MM.1S (cell line): ENCODE measurements at places on chromosomes 2 and 18.

GRCh38 chr2:137769406-137769805 is 194.9 kb upstream of the HNMT start:
- no peak for DNase-seq

DNA sequence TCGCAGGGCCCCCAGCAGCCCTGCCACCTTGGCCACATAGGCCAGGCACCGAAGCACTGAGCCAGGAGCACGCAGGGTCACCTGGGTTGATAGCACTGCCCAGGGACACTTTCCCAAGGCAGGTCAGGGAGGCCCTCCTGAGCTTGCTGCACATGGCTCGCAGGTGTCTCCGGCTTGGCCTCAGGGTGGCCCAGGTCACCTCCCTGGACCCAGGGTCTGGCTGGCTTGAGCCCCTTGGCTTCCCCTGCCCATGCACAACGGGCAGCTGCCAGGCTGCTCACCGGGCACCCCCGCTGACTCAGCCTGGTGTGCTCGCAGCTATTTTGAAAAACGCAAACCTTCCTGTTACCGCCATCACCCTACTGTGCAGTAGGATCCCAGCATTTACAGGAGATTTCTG is 502.3 kb downstream of the EIPR1 start:
- no peak for DNase-seq

- no peak for DNase-seq
These were observed 4.0 kb upstream of the TEX51 start for GRCh38 chr2:126894585-126895182.

- no peak for DNase-seq
These were observed 45.3 kb downstream of the KLHL29 start for GRCh38 chr2:23430263-23430662.

- no peak for DNase-seq
These were observed 7.3 kb upstream of the ZAP70 start for GRCh38 chr2:97706112-97706511.

DNA sequence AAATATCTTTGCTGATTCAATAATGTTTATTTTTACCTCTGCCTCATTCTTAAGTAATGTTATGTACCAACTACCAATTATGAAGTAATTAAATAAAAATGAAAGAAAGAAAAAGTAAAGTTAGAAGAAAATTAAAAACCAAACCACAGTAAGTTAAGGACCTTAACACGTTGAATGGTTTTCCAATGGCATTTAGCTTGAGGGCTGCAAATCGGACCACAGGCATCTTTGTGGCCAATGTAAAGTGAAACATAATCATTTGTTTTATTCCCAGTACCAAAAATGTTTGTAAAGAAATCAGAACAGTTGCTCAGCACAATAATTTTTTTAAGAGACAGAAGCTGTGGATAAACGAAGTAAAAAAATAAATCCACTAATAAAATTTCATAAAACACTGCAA is 1455.5 kb upstream of the ZEB2 start:
- no peak for DNase-seq

DNA sequence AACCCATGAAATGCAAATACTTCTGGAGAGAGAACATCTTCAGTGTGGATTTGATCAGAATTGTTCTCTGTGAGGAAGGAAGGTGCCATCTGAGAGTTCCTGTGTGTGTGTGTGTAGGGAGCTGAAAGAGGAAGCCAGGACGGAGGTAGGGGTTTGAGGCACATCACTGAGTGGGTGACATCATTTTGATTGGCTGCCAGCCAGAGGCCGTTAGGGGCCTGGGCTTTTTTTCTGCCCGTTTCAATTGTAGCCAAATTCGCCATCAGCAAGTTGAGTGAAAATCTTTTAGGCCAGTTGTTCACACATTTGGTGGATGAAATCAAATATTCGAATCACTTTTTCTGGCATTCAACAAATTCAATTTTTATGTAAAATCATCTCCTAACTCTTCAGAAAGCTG is 48.9 kb downstream of the TSN start:
- no peak for DNase-seq

DNA sequence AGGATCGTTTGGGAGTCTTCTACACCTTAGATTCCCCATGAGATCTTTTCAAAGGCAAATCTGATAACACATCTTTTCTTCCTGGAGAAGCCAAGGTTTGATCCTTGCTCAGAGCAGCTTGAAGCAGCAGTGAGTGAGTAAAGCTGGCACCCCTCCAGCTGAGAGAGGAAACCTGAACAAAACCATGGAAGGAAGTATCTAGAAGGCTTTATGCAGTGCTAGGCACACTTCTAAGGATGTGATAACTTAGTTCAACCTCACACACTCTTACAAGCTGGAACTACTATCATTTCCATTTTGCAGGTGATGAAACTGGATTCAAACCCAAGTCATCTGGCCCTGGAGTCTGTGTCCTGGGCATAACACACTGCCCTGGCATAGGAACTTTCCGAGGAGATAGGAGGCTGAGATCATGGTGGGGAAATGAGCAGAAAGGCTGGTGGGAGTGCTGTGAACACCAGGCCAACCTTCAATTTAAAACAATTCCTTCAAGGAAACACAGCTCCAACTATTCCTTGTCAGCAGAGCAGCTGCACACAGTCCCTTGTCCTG is 71.2 kb downstream of the CTAGE1 start:
- DNase-seq: no peak

- no peak for DNase-seq
These were observed 2.2 kb downstream of the MPP4 start for GRCh38 chr2:201696151-201696659.

GRCh38 chr2:135703300-135703699 is 38.4 kb upstream of the UBXN4 start:
- no peak for DNase-seq

DNA sequence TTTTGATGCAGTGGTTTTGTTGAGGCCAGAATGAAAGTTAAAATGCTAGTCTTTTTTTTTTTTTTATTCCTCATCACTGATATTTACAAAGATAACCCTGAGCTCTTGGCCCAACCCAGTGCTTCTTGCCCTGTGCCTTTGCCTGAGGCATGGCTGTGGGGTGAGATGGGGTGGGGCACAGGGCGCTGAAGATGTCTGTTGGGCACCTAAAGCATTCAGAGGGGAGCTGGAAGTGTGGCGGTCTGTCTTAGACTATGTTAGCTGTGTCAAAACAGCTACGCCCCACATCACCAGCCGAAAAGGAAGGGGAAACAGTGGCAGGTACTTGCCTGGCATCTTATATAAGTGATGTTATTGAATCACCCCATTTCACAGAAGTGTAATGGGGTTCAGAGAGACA is 20.7 kb downstream of the TOGARAM2 start:
- no peak for DNase-seq

DNA sequence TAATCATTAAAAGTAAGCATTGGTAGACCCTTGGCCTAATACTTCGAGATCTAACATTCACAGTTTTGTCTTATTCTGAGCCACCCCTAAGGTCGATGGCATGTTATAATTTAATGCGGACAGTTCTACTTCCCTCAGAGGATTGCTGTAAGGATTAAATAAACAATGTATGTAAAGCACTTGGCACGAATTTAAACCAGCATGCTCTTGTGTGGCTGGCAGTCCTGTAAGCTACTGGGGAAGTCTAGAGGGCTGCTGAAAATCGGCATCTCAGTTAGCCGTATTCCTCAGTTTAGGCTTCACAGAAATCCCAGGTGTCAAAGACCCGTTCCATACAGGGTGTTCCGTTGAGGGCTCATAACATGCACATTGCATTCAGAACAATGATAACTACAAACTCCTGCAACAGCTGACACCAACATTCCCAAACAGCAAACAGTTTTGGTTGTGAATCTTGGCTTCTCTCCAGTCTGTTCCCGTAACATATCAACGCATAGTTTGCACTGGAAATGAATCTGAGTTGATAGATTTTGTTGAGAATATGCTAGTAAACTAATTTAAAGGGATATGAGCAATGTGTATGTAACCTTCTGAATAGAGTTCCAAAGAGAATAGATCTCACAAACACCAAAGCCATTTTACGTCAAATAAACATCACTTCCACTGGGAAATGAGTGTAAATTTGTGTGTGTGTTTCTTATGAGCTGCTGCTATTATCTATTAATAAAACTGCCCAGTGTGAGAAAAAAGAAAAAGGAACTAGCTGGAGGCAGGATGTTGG is 52.2 kb upstream of the ACKR3 start:
- DNase-seq: no peak

GRCh38 chr2:111155610-111156009 is 34.9 kb downstream of the BCL2L11 start:
- DNase-seq: no peak

DNA sequence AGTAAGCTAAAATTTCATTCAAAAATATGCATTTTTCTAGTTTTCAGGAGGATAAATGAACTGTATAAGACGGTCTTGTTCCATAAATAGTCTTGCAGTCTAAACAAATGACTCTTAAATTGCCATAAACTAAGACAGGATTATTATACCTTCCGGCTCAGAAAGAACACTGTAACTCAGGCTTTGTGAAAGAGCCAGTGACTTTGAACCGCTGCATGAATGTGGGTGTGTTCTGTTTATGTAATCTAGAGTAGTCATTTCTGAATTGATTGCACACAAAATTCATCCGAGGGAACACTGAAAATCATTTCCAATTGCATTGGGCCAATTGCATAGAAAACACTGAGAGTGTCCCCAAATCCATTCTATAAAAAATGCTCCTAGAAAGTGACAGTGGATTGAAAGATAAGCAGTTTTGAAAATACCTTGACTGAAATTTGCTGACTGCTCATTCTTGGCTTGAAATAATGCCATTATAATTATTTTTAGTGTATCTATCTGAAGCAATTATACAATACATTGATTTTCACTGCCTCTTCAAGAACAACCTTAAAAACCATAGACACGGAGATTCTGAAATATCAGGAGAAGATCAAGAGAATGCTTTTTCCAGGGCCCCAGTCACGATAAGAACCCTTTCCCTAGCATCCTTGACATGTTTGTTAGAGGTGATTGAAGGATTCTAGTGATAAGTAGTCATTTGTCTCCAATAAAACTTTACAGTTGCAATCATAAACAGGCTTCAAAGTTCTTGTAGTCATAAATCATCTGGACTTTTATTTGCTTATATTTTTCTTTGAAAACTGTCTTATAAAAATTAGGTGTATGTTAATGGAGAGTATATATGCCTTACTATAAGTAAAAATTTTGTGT is 55.4 kb downstream of the CNTNAP5 start:
- DNase-seq: no peak

- no peak for DNase-seq
These were observed 198.2 kb upstream of the COPS8 start for GRCh38 chr2:236887531-236887930.

- no peak for DNase-seq
These were observed 367.6 kb downstream of the RND3 start for GRCh38 chr2:150119819-150120218.

DNA sequence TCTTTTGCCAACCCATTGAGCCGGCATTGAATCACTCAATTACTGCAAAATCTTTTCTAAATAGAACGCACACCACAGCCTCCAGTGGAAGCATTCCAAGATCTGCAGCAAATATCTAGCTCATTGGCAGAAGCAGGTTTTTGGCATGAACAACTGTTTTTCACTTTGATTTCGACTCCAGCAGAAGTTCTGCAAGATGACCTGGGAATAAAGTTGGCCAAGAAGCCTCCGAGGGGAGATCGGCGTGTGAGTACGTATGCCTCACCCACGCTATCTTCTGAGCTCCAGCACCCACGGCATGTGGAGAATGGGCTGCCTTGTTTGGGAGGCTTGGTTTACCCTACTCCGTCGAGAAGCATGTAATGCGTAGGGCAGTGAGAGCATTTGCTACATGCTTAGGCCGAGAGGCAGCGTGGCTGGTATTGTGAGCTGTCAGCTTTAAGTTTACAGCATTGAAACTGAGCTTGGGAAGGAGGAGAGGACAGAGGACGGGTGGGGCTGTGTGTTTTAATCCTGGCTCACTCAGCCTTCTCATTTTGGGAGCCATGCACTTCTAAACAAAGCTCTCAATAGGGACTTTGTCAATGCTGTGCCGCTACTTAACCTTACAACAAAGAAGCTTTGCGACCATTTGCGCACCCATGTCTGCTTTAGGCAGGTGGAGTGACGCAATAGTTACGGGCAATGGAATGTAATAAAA is 10.5 kb downstream of the PCARE start:
- DNase-seq: no peak

DNA sequence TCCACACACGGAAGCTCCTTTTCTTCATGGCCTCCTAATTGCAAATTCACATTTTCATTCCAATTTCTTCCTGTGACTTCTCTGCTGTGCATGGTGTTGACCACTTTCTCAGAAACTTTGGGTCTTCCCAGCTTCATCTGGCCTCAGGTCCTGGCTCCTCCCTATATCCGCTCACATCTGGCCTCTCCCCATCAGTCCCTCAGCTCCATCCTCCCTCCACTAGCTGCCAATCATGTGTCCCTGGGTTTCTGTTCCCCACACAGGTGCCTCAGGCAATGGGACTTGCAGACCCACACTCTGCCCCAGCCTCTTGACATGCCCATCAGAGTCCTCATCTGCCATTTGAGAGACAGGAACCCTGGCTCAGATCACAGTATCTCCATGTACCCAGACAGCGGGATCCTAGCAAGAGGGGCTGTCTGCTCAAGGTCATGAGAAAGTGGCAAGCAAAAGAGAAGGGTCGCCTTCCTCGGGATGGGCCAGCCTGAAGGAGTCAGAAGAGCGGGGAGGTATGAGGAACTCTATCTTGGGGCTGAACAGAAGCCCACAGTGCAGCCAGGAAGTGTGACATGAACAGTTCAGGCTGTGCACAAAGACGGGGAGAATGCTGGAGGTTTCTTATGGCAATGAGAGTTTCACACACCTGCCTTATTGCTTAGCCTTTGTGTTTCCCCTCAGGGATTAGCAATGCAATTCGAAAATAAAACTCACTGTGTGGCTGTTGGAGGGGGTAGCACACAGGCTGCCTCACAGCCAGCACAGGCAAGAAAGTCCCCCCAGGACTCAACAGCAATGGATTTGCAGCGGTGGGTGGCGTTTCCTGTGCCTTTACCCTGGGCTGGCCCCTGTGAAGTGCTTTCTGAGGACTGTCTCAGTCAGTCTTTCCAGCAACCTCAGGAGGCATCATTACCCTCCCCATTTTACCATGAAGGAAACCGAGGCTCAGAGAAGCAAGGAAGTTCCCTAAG is 69.5 kb downstream of the COPS8 start:
- DNase-seq: peak; percentile 87
